ENCODE measurements at places on chromosomes 6 and 20. TPM values are rescaled to one million over a fixed set of nuclear protein-coding genes. Genes with fewer than 3 reads are reported as not detected.
A peak's percentile ranks its signal among the peaks of the same experiment; 100 is the strongest.

DNA sequence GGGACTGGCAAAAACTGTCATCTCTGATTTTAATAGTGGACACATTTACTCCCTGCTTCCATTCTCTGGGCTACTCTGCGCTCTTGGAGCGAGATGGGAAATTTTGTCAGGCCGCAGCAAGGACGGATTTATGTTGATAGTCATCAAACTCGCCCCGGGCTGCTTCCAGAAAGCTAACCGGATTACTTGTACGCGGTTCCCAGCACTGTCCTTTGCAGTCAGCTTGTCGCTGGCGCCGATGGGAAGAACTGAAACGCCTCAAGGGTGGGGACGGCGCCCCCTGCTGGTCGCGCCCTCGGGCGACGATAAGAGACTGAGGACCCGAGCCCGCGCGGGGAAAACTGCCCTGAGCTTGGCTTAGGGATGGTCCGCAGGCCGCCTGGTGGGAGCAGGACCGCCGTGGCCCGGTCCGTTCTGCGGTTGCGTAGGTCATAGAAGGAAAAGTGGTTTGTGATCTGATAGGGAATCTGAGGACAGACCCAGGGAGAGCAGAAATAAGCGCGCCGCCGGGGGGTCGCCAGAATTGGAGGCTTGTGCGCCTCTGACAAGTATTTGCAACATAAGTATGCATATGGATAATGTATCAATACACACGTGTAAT, 984 bp upstream of the ABT1 start:
- no peak overlapping the region for H3K27ac ChIP-seq
- peaks cover 30% of the 10 kb centered on the region for H3K36me3 ChIP-seq
- peaks cover 21% of the 10 kb centered on the region for H3K27me3 ChIP-seq
- DNase-seq = peak; percentile 85

DNA sequence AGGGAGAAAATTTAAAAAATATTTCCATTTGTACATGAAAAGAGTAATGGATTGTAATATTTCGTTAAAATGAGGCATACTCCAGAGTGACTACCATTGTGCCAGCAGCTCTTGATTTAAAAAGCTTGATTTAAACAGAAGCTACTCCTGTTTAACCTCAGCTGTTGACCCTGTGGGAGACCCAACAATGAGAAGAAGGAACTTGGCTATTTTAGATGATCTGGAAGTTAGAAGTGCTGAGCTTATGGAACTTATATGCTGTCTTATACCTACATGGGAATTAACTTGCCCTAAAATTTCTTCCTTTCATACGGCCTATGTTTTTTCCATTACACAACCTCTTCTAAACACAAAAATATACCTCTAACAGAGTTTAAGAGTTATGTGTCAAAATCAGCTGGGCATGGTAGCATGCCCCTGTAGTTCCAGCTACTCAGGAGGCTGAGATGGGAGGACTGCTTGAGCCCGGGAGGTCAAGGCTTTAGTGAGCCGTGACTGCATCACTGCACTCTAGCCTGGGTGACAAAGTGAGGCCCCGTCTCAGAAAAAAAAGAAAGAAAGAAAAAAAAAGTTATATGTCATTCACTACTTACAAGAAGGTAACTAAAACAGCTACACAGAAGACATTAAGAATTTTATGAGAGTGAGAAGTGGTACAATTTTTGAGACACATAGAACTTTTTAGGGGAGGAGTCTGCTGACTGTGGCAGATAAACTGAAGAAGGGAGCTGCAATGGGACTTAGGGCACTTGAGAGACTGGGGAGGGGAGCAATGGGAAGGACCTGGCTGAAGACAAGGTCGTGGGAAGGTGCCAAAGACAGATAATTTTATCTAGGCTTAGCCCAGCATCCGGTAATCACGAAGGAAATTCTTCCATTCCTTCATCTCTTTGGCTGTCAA, 139.9 kb downstream of the MYB start:
- no peak for DNase-seq
- H3K36me3 ChIP-seq = peaks cover 44% of the 10 kb centered on the region
- H3K4me3 ChIP-seq = no peak overlapping the region
- no peak overlapping the region for H3K27ac ChIP-seq
- no peaks in the 10 kb centered on the region for H3K27me3 ChIP-seq

DNA sequence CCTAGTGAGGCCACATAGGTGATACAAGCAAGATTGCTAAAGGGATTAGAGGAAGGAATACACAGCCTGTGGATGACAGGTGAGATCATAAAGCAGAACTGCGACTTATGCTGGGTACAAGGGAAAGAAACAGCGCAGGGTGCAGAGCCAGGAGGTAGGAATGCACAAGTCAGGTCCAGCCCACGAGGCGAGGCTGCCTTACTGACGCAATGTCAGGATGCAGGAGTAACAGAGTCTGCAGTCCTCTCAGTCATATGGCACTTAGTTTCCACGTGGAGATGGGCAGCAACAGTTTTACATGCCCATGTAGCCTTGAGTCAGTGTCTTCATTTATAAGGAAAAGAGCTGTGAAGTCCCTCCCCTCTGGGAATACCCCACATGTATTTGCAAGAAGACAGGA, 210.9 kb downstream of the SYNE1 start:
- no peak for DNase-seq
- H3K27me3 ChIP-seq = peaks cover 4% of the 10 kb centered on the region
- H3K36me3 ChIP-seq = no peaks in the 10 kb centered on the region
- no peak overlapping the region for H3K27ac ChIP-seq
- H3K4me3 ChIP-seq = no peak overlapping the region
- H3K4me1 ChIP-seq = no peaks in the 10 kb centered on the region

DNA sequence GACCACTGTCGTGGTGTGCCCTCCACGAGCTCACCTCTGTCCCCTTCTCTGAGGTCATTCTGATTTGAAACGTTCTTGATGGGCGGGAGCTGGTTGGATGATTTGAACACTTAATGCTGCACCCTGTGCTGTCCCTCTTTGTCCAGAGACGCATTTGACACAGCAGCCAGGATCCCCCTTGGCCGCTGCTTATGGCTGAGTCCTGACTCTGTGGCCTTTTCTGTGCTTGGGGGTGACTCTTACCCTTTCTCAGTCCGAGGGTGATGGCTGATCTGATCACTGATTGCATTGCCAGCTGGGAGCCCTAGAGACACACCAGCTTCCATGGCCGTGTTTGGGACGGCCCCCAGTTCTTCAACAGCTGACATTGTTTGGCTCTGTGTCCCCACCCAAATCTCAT, 43.5 kb upstream of the FRMD1 start:
- no peak overlapping the region for H3K4me3 ChIP-seq
- no peaks in the 10 kb centered on the region for H3K27me3 ChIP-seq
- H3K36me3 ChIP-seq = no peaks in the 10 kb centered on the region
- no peak overlapping the region for H3K27ac ChIP-seq

DNA sequence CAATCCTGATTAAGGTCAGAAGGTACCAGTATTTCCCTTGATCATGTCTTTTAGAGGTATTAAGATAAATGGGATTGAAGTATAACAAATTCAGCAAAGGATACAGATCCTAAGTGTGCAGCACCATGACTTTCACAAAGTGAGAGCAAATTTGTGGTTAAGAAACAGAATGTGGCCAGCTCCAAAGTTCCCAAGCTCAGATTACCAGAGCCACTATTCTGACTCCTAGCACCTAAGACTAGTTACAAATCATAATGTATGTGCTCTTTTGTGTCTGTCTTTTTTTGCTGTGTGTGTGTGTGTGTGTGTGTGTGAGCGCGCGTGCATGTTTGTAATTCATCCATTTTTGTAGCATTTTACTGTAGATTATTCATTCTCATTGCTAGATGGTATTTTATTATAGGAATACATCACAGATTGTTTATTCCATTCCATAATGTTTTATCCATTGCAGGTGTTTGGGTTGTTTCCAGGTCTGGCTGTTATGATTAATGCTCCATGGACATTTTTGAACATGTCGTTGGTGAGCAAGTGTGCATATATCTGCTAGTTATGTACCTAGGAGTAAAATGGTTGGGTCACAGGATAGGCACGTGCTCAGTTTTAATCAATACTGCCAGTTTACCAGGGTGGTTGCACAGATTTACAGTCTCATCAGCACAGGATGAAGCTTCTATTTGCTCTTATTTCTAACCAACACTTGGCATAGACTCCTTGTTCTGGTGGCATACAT, 314.0 kb upstream of the JAG1 start:
- no peaks in the 10 kb centered on the region for H3K36me3 ChIP-seq
- H3K4me3 ChIP-seq = no peak overlapping the region
- H3K27me3 ChIP-seq = no peaks in the 10 kb centered on the region
- no peak overlapping the region for H3K27ac ChIP-seq
- H3K4me1 ChIP-seq = no peaks in the 10 kb centered on the region

DNA sequence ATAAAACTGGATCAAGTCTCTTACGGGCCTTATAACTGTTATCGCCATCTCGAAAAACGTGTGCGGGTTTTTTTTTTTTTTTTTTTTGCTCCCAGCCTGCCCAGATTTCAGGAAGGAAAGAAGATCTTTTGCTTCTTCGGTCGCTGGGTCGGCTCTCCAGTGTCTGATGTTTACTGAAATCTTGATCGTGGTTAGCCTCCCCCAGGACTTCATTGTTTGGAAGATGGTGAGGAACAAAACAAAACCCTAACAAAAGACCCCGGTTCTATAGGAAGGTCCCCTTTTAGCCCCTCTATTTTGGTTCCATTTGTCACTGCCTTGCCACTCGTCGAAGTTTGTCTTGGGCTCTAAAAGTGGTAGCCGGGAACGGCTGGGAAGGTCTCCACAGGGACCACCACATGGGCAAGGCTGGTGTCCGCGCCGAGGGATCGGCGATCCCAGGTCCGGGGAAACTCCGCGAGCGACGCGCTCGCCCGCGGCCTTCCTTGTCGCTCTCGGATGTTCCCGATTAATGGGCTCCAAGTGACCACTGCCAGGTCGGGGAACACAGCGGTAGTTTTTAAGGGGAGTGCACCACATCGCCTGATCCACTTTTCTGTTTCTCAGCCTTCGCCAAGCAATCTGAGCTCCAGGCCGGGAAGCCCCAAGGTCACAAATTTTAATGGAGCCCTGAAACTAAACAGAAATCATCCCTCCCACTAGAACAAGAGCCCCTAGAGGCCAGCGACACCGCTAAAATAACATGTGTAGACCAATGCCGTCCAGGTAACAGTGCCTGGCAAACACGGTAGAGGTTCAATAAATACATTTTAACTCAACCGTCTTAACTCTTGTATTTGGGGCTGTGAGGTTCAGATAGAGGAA, 27.0 kb downstream of the TRIM27 start:
- peaks cover 7% of the 10 kb centered on the region for H3K27me3 ChIP-seq
- peaks cover 13% of the 10 kb centered on the region for H3K4me1 ChIP-seq
- H3K4me3 ChIP-seq = peak overlapping the region; percentile 98
- peaks cover 12% of the 10 kb centered on the region for H3K36me3 ChIP-seq
- peak overlapping the region; percentile 99 for H3K27ac ChIP-seq

- peaks cover 2% of the 10 kb centered on the region for H3K36me3 ChIP-seq
- no peaks in the 10 kb centered on the region for H3K4me1 ChIP-seq
- H3K27ac ChIP-seq = no peak overlapping the region
- peaks cover 34% of the 10 kb centered on the region for H3K27me3 ChIP-seq
- peak overlapping the region; percentile 40 for H3K4me3 ChIP-seq
These were observed 129.4 kb downstream of the CDH26 start for GRCh38 chr20:60087563-60088105.

- H3K27me3 ChIP-seq = peaks cover 16% of the 10 kb centered on the region
These were observed 35.2 kb upstream of the EEF1E1 start for GRCh38 chr6:8137529-8137939.

DNA sequence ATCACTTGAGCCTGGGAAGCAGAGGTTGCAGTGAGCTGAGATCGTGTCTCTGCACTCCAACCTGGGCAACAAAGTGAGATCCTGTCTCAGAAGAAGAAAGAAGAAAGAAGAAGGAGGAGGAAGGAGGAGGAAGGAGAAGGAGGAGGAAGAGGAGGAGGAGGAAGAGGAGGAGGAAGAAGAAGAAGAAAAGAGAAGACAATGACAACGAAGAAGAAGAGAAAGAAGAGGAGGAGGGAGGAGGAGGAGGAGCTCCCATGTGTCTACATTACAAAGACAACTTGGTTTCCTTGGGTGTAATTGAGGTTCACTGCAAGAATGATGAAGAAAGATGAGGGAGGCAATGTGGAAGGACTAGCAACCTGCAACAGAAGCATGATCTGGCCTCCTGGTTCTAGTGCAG, 21.3 kb upstream of the CEP85L start:
- peaks cover 69% of the 10 kb centered on the region for H3K4me1 ChIP-seq
- peaks cover 48% of the 10 kb centered on the region for H3K36me3 ChIP-seq
- no peak overlapping the region for H3K27ac ChIP-seq

- no peak overlapping the region for H3K27ac ChIP-seq
- H3K27me3 ChIP-seq = peaks cover 3% of the 10 kb centered on the region
- no peaks in the 10 kb centered on the region for H3K4me1 ChIP-seq
- H3K4me3 ChIP-seq = no peak overlapping the region
- no peak for DNase-seq
- no peaks in the 10 kb centered on the region for H3K36me3 ChIP-seq
These were observed 107.8 kb upstream of the CCN2 start for GRCh38 chr6:132058975-132059374.

DNA sequence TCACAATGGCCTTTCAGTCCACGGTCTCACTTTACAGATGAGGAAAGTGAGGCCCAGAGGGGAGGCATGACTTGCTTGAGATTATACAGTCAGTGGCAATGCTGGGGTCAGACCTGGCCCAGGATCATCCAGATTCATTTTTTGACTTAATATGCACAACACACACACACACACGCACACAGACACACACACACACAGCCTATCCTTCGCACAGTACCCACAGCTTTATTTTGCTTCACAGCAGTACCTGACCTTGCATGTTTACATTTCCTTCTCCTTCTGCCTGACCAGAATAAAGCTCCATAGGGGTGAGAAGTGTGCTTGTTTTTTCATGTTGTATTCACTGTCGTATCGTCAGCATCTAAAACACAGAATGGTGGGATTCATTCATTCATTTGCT, 79.8 kb downstream of the VEGFA start:
- H3K36me3 ChIP-seq = no peaks in the 10 kb centered on the region
- no peak overlapping the region for H3K4me3 ChIP-seq
- H3K27ac ChIP-seq = no peak overlapping the region
- no peak for DNase-seq

- DNase-seq = no peak
- no peak overlapping the region for H3K4me3 ChIP-seq
- H3K27ac ChIP-seq = no peak overlapping the region
- H3K36me3 ChIP-seq = no peaks in the 10 kb centered on the region
These were observed 59.2 kb downstream of the SNRNP48 start for GRCh38 chr6:7649037-7649810.

The TBX18 gene
- total RNA-seq = not detected

The MATN4 gene
- total RNA-seq = 0.64 TPM

The TLDC2 gene
- total RNA-seq = not detected

The CAP2 gene
- total RNA-seq = not detected

The C6orf141 gene
- total RNA-seq = 0.28 TPM

The SDHAF4 gene
- total RNA-seq = 13.1 TPM

Measured in activated naive CD8-positive, alpha-beta T cell treated with anti-CD3 and anti-CD28 coated beads for 36 hours (primary cell).